ENCODE measurements at places on chromosomes 4 and X.

GRCh38 chr4:25865586-25865985 is 2.8 kb upstream of the SEL1L3 start:
- no peak for DNase-seq

GRCh38 chr4:80225595-80225994 is 28.3 kb downstream of the PRDM8 start:
- DNase-seq = no peak

DNA sequence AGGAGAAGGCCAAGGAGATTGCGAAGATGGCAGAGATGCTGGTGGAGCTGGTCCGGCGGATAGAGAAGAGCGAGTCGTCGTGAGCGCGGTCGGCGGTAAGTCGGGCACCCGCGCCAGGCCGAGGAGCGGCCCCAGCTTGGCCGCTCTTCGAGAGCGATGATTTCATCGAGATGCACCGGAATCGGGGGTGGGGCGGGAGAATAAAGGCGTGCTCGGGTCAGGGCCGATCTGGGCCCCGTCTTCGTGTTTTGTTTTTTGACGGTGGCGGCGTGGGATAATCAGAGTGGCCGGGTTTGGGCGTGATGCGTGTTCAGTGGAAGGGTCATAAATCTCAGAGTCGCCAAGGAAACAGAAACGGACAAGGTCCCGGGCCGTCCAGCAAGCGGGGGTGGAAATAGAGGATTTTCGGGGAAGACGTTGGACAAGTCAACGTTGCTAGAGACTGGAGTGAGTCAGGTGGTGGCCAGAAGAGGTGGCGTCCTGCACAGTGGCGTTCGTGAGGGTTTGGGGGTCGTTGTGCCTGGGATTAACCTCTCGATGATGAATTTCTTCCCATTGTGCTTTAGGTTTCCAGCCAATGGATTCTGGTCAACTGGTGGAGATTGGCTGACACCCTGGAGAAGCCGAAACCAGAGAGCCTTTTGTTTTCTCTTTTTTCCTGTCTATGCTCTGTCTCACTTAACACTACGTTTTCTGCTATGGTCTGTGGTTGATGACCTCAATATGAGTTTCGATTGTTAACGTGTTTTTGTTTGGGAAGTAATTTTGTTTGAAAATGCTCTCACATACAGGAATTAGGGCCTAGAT is 882 bp downstream of the MRFAP1 start:
- DNase-seq = no peak

DNA sequence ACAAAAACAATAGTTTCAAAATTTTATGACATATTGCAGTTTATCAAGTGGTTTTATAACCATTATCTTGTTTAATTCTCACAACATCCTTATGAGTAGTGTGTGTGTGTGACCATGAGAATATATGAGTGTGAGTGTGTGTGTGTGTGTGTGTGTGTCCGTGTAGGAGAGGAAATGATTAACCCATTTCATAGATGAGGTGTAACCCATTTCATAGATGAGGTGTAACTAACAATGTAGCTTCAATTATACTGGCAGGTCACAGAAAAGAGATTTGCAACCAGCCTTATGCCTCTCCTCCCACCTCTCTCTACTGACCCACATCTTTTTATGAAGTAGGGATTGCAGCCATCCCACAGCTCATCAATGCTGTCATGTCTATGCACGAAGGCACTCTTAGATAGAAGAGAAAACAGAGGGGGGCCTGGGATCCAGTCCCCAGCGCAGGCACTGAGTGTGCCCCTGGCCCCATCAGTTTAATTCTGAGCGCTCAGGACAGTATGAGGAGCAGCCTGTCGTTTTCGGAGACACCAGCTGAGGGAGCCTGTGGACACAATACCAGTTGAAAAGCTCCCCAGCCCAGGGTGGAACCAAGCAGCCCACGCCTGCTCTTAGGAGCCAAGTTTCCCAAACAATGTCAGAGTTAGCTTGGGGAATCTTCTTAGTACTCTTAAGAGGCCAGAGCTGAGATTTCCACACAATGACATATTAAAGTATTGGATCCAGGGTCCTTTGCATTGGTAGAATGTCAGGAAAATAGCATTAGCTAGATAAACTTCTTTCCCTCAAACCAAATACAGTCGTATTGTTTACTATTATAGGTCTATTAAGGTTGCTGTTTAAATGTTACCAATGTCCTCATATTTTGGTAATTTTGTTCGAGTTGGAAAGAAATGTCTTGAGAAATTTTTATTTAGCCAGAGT is 88.6 kb downstream of the PALLD start:
- DNase-seq = no peak

DNA sequence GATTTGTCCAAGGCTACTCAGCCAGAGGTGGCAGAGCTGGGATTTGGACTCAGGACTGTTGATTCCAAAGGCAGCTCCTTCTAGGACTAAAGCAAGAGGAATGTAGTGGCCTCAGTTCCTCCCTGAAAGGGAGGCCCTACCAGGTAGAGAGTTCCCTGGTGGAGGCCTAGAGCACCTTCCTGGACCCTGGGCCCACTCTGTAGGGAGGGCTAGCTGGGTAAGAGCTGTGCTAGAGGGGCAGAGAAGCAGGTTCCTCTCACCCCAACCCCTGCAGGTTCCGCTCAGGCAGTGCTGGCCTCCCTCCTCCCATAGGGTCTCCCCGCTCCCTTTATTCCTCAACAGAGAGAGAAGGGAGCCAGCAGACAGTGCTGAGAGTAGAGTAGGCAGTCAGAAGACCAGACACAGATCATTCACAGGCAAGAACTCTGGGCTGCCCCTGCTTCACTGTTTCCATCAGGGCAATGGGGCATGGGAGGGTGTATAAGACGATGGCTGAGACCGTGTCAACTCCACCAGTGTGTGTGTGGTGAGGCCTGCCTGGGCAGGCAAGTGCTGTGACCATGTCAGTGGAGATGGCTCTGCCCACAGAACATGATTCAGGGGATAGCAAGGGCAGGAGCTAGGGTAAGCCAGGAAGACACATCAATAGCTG is 12.4 kb upstream of the PJA1 start:
- DNase-seq = no peak
